Esophagus mucosa (tissue), 1 donor: ENCODE measurements at places on chromosomes 2 and 18. TPM values are rescaled to one million over a fixed set of nuclear protein-coding genes. Genes with fewer than 3 reads are reported as not detected.
A peak's percentile ranks its signal among the peaks of the same experiment; 100 is the strongest.

The RAB6D gene
- total RNA-seq, result not detected

DNA sequence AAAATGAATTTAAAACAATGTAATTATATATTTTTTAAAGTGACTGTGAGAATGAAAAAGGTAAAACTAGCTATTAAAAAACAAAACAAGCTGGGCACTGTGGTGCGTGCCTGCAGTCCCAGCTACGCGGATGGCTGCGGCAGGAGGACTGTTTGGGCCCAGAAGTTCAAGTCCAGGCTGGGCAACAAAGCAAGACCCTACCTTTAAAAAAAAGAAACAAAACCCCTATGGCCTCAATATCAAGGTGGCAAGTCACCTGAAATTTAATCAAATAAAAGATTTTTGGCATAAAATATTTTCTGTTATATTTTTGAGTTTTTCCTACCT lies 46.9 kb upstream of the STRN start:
- no peak for ATAC-seq

The YIPF4 gene
- total RNA-seq, result 22.3 TPM

The PAIP2B gene
- total RNA-seq, result 9.8 TPM

DNA sequence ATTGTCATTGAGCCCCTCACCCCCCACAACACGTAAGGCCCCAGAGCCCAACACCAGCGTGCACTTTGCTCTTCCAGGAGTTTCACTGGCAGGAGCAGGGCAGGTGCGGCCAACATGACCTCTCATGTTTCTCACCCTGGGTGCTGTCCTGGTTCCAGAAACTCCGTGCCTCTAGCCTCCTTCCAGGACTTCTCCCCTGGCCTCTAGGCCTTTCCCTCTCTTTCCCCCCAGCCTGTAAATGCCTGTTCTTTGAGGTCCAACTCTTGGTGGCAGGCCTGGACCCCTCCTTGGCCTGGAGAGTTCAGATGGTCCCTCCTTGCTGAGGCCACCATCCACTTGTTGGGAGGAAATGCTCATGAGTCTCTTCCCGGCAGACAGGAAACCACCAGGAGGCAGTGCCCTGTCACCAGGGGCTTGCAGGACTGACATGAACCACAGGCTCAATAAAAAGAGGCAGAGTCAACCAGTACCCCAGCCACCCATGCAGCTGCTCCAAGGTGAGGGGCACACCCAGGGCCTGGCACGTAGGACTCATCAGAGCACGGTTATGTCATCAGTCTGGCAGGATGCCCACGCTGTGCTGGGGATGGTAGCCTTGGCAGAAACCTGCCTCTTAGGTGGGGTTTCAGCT lies 1.5 kb downstream of the MALL start:
- ATAC-seq, result peak; percentile 83

The GPR75 gene
- total RNA-seq, result 1.5 TPM

The FAM110C gene
- total RNA-seq, result 44.3 TPM

- ATAC-seq, result no peak
These were observed 778.3 kb upstream of the CDH7 start for GRCh38 chr18:64972545-64972944.

The VWC2L gene
- not detected for total RNA-seq

The CGREF1 gene
- 0.96 TPM for total RNA-seq

The ANKRD29 gene
- 11.2 TPM for total RNA-seq

The LAMA3 gene
- total RNA-seq, result 40.1 TPM

The FAM237A gene
- total RNA-seq, result not detected

The IL36RN gene
- 64.1 TPM for total RNA-seq

DNA sequence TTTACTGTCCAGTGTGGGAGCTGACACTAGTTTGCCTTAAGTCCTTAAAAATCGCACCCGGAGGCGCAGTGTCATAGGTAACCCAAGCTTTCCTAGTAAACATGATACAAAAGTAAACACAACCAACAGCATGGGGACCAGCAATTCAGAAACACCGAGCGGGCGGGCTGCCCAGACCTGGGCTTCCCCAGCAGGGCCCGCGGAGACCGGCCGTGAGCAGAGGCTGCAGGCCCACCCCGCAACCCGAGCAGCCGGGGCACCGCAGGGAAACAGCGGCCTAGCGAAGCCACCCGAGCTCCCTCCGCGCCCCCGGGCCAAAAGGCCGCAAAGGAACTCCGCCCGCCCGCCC lies 296 bp downstream of the TTC21B start:
- ATAC-seq, result peak; percentile 44

- ATAC-seq, result no peak
These were observed 67.4 kb downstream of the UBE2E3 start for GRCh38 chr2:181047829-181048228.

DNA sequence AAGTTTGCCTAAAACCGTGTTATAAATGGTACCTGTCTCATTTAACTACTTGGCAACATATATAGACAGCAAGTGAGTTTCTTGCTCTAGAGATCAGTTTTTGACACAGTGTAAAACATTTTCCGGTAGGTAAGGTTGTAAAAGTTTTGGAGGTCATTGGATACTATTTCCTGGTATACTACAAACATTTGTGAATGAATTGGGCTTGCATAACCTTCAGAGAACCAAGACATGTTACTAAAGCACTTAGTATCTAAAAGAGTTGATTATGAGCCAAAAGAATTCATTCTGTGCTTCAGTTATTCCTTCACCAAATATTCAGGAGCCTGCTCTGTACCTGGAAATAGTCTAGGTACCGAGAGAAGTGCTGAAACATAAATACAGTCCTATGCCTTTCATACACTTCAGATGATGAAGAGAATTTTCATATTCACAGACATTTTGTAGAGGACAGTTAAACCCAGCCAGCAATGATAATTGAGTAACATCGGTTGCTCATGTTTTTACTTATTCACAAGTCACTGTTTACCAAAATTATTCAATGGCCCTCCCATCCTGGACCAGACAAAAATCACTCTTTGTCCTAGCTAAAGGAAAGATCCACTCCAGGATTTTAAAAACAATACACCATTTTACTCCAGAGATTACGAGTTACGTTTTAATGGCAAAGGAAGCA lies 319.4 kb upstream of the RBMS1 start:
- ATAC-seq, result no peak

DNA sequence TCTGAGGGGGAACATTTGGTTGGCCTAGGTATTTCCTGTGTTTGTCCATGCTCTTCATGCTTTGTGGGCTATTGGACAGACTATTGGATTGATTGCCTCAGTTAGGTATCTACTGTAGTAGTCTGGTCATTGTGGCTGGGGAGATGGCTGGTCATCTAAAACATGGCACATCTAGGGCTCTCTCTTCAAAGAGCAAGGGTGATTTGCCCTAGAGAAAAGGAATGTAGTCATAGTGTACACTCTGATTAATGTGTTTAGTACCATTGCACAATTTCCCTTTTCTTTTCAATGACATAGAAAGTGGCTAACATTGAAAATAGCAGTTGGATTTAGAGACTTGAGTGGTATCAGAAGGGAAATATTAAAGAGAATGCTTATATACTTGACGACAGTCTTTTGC lies 114.3 kb downstream of the LCLAT1 start:
- ATAC-seq, result no peak

DNA sequence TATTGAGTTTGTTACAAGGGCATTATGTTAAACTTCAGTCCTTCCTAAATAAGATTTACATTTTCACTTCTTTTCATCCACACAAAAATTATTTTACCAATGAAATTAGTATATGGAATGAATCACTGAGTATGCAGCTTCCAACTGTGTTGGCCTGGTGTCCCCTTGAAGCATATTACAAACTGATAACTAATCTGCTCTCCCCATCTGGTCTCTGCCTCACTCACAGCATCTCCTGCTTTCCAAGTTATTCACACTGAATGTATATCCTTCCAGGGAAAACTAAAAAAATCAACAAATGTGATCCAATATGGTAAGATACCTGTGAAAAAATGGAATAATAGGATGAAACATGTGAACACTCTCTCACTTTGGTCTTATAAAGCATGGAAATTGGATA lies 90.0 kb upstream of the NYAP2 start:
- no peak for ATAC-seq

GRCh38 chr2:206240327-206240726 lies 34.1 kb upstream of the ZDBF2 start:
- peak; percentile 8 for ATAC-seq

The KANSL3 gene
- total RNA-seq, result 19.0 TPM
